ENCODE measurements at places on chromosomes 5 and 9. TPM values are rescaled to one million over a fixed set of nuclear protein-coding genes. Genes with fewer than 3 reads are reported as not detected.
A peak's percentile ranks its signal among the peaks of the same experiment; 100 is the strongest.

GRCh38 chr9:130359819-130360218, 84.9 kb upstream of the ASS1 start:
- no peak for DNase-seq

The CCDC183 gene
- 1.6 TPM for total RNA-seq

The CTXN3 gene
- not detected for total RNA-seq

DNA sequence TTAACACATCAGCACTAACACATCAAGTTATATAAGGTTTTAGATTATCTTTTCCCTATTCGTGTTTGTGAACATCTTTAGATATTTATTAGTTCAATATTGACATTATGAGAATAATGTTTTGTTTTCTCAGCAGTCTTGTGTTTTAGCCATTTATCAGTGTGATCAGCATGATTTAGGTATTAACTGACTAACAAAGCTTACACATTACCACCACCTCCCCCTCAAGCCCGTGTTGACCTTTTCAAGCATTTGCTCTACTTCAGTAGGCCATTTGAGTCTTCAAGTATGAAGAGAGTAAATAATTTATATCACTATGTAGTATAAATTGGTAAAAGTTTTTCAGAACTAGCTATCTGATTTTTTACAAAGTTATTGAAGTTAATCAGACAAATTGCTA, 6.9 kb downstream of the PBX3 start:
- no peak for DNase-seq

DNA sequence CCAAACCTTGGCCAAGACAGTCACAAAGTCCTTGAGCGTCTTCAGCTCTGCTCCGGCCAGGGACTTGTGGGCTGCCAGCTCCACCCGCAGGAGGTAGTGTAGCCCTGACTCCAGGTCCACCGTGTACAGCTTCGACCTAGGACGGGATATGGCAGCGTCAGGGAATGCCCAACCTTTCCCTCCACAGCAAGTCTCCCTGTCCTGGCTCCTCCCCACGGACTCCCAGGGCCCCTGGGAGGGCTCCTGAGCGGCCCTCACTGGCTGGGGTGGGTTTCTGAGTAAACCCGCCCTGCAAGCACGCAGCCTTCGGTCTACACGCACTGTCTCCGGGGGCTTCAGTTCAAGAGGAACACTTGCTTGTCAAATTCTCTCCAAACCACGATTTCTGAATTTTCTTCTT, 13.7 kb upstream of the LHX3 start:
- no peak for DNase-seq

The SPOCK1 gene
- 14.0 TPM for total RNA-seq

The SNCAIP gene
- total RNA-seq, result 10.5 TPM

- no peak for DNase-seq
These were observed 434.4 kb downstream of the PDE4D start for GRCh38 chr5:59458966-59459729.

DNA sequence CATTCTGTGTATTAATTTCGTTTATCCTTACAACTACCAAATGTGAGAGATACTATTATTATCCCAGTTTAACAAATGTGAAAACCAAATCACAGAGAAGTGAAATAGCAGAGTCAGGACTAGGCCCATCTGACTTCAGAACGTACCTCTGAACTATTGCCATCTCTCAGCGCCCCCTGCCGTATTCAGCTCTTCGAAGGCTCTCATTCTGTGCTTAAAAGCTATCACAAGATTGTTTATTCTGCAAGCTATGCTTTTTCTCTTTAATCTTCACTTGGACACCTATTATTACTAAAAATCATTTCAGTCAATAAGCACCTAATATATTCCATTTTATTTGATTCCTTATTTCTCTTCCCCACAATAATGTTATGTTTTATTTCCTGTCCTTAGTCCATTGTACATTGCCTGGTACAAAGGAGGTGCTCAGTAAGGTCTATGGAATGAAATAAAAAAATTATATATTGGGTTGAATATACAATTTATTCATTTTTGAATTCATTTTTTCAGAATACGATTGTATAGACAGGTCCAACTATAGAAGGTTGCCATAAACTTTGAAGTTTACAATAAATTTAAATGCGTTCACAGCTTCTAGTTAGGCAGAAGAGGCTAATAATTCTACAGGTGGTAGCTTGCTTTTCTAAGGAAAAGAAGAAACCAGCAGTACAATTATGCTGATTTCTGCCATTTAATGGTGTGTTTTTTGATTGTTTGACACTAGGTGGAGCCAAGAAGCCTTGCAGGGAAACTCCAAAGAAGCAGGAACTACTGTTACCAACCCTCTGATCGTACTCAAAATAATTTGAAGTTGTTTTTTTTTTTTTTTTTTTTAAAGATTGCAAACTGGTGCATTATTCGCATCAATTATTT, 202.2 kb upstream of the DMRTA1 start:
- DNase-seq, result no peak

The SLC34A3 gene
- total RNA-seq, result not detected

GRCh38 chr5:17951392-17952169, 317.3 kb downstream of the TAF11L14 start:
- peak; percentile 75 for DNase-seq

The OMD gene
- total RNA-seq, result not detected

GRCh38 chr5:172421020-172421419, 33.3 kb downstream of the SH3PXD2B start:
- no peak for DNase-seq

DNA sequence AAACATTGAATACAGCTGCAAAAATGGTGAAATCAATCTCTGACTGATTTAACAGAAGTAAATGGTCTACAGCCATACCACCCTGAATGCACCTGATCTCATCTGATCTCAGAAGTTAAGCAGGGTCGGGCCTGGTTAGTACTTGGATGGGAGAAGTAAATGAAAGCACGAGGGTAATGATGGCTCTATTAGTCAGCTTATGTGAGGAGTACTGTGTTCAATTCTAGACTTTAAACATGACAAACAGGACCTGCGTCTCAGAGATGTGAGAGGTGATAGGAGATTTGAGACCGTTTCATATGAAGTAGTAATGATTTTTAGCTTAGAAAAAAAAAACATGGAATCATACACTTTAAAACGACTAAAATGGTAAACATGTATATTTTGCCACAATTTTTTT, 77.1 kb upstream of the SUSD1 start:
- DNase-seq, result no peak

DNA sequence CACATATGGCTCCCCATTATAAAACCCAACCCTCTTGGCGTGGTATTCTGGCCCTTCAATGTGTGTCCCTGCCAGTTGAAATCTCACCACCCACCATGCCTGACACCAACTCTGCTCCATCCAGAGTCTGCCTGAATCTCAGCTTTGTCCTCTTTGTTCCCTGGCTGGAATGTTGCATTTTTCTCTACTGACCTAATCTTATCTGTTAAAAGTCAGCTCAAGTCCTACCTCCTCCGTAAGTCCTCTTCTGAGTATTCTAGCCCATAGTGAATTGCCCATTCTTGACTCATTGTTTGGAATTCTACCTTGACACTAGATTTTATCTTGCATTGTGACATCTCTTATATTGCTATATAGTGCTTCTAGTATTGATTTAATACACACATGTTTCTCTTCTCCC, 207.1 kb upstream of the VLDLR start:
- DNase-seq, result no peak

- no peak for DNase-seq
These were observed 19.0 kb downstream of the ABL1 start for GRCh38 chr9:130854092-130854491.

GRCh38 chr5:16726538-16726946, 109.7 kb upstream of the RETREG1 start:
- DNase-seq, result no peak

GRCh38 chr9:125151730-125152129, 8.4 kb upstream of the SCAI start:
- DNase-seq, result no peak

DNA sequence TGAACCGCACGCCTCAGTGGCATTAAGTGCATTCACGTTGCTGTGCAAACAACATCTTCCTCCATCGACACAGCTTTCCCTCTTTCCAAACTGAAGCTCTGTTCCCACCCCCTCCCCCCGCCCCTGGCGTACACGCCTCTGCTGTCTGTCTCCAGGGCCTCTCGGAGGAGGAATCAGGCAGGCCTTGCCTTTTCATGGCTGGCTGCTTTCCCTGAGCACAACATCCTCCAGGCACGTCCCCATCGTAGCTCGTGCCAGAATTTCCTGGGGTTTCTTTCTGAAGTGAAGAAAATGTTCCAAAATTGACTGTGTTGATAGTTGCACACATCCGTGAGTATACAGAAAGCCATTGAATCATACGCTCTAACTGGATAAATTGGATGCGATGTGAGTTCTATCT, 22.3 kb upstream of the TMEM250 start:
- DNase-seq, result no peak

DNA sequence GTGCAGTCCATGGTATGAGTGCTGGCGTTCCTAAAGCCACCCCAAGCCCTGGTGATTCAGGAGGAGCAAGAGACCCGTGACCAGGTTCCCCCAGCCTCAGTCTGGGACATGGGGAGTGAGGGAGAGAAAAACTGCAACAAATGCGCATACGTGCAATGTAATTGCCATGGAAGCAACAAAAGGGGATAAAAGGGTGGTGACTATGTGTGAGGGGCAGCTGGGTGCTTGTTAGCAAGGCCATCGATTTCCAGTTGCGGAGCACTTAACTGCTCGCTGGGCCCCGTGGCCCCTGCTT, 709 bp upstream of the SH3PXD2B start:
- DNase-seq, result no peak

The FXN gene
- 41.6 TPM for total RNA-seq

The PCDHA7 gene
- total RNA-seq, result 2.7 TPM

The SLC22A4 gene
- total RNA-seq, result 0.60 TPM

The CFAP157 gene
- total RNA-seq, result not detected

DNA sequence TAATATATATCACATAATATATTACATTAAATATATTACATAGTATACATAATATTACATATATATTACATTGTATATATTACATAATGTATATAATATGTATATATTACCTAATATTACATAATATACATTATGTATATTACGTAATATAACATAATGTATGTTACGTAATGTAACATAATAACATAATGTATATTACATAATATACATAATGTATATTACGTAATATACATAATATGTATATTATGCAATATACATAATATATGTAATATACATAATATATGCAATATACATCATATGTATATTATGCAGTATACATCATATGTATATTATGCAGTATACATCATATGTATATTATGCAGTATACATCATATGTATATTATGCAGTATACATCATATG, 19.1 kb downstream of the CYLC2 start:
- no peak for DNase-seq

- peak; percentile 78 for DNase-seq
These were observed 800 bp upstream of the AP3B1 start for GRCh38 chr5:78295035-78295961.

GRCh38 chr9:19512103-19512832, 103.5 kb downstream of the ACER2 start:
- DNase-seq, result no peak

The WNK2 gene
- total RNA-seq, result 87.2 TPM

The PPIC gene
- 9.0 TPM for total RNA-seq

DNA sequence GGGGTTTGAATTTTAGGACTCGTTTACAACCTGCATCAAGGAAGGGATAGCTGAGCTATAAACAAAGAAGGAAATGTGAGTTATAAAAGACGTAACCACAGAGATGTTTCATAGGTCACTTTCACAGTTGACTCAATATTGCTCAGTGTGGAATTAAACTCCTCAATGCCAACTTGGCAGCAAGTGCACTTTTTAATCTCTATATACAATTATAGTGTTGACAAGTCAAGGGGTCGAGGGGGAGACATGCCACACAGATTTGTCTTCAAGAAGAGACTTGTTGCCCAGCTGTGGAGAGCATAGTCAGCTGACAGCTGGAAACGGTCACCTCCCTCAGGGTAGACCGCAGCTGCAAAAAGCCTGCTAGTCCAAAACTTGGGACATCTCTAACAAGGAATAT, 163.4 kb upstream of the DMAC1 start:
- DNase-seq, result no peak

The ELOVL7 gene
- total RNA-seq, result 5.1 TPM

The SPINK4 gene
- total RNA-seq, result not detected

DNA sequence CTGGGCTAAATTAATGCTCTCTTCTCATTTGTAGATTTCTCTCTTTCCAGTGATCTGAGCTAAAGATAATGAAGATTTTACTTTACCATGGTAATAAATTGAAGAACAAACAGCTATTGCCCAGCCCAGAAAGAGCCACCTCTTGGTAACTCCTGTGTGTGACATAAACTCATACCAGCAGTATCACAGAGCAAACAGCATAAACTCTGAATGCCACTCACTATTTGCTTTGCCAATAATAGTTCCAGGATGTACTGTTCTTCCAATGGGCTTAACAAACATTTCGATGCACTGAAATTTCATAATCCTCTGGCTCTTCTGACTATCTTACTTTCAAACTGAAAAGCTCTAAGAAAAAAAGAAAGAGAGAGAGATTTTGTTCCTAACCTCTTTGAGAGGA, 69.8 kb upstream of the RASEF start:
- DNase-seq, result no peak

DNA sequence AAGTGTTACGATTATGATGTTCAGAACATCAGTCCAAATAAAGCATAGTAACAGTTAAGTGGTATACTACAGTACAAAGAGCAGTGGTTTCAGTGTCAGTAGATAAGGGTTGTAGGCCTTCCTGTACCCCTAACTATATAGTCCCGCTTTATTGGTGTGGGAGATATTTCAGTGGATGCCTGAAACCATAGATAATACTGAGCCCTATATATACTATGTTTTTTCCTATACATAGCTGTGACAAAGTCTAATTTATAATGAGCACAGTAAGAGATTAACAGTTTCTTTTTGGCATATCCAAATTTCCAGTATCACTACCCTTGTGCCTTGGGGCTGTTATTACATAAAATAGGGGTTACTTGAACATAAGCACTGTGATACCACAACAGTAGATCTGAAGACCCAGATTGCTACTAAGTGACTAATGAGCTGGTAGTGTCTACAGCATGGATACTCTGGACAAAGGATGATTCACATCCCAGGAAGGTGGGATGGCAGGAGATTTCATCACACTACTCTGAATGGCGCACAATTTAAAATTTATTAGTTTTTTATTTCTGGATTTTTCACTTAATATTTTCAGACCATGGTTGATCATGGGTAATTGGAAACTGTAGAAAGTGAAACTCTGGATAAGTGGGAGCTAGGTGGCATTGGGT, 119.3 kb downstream of the RPS23 start:
- no peak for DNase-seq

The ADGRV1 gene
- 62.3 TPM for total RNA-seq

DNA sequence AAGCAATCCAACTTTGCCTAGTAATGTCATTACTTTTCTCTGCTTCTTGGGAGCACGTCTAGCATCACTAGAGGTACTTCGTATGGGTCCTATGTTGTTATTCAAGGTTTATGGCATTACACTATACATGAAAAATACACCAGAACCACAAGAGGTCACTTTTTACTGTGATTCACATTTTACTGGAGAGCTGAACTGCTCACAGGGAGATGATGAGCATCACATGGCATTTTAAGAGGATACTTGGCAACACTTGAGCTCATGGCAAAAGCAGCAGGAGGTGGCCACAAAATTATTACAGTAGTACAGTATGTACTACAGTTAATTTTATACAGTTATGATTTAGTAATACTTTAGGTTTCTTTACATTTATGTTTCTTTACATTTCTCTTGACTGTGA, 223.4 kb downstream of the PARP8 start:
- no peak for DNase-seq

- DNase-seq, result no peak
These were observed 21.8 kb downstream of the PPIC start for GRCh38 chr5:123014689-123015088.

- DNase-seq, result no peak
These were observed 58.3 kb upstream of the CPEB4 start for GRCh38 chr5:173829826-173830225.

All from H1 (cell line).